Jurkat, Clone E6-1 (cell line): ENCODE measurements at places on chromosomes 13 and 19.

- DNase-seq = no peak
These were observed 183.5 kb upstream of the UBL3 start for GRCh38 chr13:30033681-30034457.

DNA sequence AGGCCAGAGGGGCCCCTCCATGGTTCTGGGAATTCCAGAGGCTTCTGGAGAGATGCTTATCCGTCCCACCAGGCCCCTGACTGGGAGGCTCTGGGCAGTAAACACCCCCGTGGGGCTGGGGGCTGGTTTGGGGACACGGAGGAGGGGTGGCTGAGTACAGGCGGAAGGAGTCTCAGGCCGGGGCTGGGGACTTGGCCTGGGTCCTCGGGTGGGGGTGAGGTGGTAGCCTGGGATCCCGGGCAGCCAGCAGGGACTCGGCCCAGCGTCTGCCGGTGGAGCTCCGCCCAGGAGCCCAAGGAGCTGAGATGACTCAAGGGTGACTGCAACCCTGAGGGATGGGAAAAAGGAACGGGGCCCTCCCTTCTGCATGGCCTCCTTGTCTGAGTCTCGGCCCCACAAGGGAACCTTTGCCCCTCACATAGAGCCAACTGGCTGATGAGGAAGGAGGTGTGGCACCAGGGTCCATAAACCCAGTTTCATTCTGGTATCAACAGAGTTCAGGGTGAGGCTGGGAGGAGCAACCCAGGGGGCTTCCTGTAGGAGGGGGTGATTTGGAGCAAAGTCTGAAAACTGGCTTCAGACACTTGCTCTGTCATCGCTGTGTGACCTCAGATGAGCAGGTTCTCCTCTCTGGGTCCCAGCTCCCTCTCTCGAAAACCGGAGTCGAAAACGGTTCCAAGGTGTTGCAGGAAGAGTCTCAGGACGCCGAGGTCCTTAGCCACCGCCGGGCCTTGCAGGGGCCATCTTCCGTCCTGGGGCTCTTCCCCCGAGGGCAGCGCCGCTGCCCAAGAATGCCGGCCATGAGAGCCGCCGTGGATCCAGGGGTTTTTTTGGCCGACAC is 809 bp downstream of the MISP start:
- no peak for DNase-seq

- no peak for DNase-seq
These were observed 12.9 kb downstream of the STARD13 start for GRCh38 chr13:33272531-33273124.

GRCh38 chr19:13149628-13150186 is 468 bp downstream of the STX10 start:
- no peak for DNase-seq

DNA sequence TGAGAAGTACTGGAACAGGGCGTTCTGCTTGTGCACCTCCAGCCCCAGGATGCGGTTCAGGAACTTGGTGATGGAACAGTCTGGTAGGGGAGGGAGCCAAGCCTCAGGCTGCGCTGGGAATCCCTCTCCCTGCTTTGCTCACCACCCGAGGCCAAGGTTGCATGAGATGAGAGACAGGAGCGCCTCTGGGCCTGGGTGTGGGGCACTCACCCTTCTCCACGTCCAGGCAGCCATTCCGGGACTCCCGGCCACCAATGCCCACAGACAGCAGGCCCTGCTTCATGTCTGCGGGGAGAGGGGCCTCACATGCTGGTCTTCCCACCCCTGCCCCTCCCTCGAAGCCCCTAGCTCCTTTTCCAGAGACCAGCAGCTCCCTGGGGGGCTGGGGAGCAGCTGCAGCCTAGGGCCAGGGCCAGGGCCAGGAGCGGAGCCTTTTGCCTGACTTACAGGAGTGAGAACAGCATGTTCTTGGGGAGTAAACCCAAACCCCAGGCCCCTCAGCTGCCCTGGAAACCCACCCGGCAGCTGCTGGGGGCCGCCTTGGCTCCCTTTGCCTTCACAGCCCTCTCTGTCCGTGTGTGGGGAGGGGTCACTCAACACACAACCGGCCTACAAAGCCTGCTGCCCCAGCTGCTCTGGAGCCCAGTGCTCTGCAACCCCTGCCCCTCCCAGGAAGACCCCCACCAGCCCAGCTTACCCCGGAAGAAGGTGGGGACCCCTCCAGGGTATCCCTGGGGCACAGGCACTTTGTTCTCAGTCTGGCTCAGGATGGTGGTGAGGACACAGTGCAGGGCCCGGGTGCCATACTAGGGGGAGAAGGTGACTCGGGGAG is 7.2 kb downstream of the GPX4 start:
- DNase-seq = no peak
